Mesothelial cell of epicardium (in vitro differentiated cells): ENCODE measurements at places on chromosomes 16 and 17. TPM values are rescaled to one million over a fixed set of nuclear protein-coding genes. Genes with fewer than 3 reads are reported as not detected.

Gene ZFP3
- total RNA-seq = 0.96 to 1.0 TPM (median 1.00 TPM) in 3 replicates

- no peak for DNase-seq
Observed at GRCh38 chr17:3965118-3965800, 1.0 kb upstream of the ATP2A3 start.

DNA sequence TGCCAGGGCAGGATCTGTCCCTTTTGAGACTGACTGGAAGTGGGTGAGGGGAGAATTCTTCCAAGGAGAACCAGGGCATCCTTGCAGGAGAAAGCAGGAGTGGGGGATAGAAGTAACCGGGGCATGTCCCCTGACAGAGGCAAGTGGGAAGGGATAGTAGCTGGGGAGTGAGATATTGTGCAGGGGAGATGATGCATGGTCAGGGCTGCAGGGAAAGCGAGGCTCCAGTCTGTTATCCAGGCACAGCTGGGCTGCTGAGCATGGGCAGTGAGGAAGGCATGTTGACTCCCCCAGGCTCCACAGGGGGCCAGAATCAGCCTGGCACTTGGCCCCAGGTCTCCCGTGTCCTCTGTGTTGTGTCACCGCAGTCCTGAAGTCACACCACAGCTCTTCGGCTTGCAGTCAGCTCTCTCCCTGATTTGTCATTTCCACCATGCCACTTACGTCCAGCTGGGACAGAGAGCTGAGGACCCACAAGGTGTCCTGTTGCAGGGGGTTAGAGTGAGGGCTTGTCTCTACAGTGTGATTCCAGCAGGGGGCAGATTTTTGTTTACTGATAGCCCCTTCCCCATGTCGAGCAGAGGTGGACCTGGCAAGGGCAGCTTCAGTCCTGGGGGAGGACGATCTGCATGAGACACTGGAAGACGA lies 40.9 kb downstream of the B9D1 start:
- DNase-seq = no peak

- DNase-seq = peak; percentile 44
Observed at GRCh38 chr17:41579484-41580243, 7.0 kb downstream of the KRT14 start.

DNA sequence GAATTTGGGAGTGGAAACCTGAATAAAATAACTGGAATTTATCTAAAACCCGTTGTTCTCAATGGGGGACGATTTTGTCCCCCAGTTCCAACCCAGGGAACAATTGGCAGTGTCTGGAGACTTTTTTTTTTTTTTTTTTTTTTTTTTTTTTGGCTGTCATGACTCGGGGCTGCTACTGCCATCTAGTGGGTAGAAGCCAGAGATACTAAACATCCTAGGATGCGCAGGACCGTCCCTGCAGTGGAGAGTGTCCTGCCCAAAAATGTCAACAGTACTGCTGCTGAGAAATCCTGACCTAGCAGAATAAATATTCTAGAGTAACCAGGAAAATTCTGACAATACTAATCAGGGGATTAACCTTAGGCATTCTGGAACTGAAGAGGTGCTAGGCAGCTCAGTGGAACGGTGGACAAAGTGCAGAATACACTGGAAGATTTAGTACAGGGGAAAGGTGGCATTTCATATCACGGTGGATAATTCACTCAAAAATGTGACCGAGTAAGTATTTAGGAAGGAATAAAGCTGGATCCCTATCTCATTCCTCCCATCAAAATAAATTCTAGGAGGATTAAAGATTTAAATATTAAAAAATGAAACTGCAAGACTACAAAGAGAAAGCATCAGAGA lies 107.6 kb downstream of the SPECC1 start:
- peak; percentile 47 for DNase-seq

Gene PRSS36
- 0.96 to 1.7 TPM (median 1.4 TPM) in 3 replicates for total RNA-seq

DNA sequence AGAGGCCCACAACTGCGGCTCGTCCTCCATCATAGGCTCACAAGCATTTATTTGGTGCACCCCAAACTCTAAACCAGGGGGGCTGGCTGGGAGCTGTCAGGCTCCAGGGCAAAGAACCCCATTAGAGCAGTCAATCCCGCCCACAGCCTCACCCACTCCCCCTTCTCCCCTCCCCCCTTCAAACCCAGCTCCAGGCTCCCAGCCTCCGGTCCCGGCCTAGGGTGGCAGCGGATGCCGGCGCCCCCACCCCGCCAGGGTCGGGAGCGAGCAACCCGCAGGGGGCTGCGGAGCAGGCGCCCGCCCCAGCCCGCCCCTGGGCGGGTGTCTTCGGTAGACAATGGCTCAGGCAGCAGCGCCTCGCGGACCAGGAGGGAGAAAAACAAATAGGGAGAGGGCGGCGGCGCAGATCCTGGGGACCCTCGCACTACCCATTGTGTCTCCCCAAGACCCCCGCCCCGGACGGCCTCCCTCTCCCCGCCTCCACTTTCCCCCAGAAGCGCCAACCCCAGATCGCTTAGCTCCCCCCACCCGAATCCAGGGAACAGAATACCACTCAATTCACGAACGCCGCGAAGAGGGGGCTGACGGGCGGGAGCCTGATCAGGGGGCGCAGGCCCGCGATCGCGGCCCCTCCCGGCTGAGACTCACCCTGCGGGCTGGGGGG lies 572 bp downstream of the FAM171A2 start:
- no peak for DNase-seq

- DNase-seq = no peak
Observed at GRCh38 chr16:57304169-57305061, 19.9 kb upstream of the PLLP start.

GRCh38 chr17:73589363-73589980 lies 54.8 kb downstream of the SDK2 start:
- DNase-seq = no peak

GRCh38 chr17:20218272-20218671 lies 209.1 kb downstream of the SPECC1 start:
- DNase-seq = no peak

GRCh38 chr17:63480192-63480784 lies 3.4 kb downstream of the ACE start:
- DNase-seq = no peak

Gene CFAP119
- 6.0 to 7.4 TPM (median 6.3 TPM) in 3 replicates for total RNA-seq

DNA sequence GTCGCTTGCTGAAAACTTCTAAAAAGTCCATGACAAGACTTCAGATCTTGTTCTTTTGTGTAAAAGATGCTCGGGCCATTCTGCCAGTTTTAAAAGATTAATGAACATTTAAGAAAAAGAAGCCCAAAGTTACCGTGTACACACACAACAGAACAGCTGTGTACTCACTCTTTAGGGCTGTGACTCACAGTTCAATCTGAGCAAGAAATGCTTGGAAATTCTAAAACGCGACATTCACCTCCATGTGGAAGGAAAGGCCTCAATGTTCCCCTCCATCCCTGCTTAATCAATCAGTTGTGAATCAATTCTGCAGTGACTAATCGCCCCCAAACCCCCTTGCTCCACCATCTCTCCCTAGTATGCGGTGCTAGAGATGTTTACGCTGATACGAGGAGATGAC lies 609.9 kb upstream of the SALL1 start:
- no peak for DNase-seq

DNA sequence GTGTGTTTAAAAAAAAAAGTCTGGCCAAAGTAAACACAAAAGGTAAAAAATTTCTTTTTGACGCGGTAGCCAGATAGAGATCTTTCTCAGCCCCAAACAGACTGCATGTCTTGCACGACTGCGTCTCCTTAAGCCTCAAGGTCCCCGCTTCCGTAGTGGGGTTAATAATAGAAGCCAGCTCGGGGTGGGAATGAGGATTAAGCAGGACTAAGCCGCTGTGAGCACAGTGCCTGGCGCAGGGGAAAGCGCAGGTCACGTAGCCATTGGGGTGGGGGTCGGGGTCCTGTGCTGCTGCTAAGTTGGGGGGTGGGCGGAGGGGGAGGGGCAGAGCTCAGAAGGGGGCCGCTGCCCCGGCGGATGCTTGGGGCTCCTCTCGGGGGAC lies 521 bp downstream of the GGA2 start:
- DNase-seq = no peak

Gene TMEM238L
- not detected in 3 replicates for total RNA-seq

- no peak for DNase-seq
Observed at GRCh38 chr16:27313422-27314160, at the start of gene IL4R. TSS of gene IL4R (plus strand) at chr16:27313974. CDS start at chr16:27340204, 26,230 bp downstream.

Gene BCAR1
- total RNA-seq = 87.3 to 95.9 TPM (median 95.1 TPM) in 3 replicates

DNA sequence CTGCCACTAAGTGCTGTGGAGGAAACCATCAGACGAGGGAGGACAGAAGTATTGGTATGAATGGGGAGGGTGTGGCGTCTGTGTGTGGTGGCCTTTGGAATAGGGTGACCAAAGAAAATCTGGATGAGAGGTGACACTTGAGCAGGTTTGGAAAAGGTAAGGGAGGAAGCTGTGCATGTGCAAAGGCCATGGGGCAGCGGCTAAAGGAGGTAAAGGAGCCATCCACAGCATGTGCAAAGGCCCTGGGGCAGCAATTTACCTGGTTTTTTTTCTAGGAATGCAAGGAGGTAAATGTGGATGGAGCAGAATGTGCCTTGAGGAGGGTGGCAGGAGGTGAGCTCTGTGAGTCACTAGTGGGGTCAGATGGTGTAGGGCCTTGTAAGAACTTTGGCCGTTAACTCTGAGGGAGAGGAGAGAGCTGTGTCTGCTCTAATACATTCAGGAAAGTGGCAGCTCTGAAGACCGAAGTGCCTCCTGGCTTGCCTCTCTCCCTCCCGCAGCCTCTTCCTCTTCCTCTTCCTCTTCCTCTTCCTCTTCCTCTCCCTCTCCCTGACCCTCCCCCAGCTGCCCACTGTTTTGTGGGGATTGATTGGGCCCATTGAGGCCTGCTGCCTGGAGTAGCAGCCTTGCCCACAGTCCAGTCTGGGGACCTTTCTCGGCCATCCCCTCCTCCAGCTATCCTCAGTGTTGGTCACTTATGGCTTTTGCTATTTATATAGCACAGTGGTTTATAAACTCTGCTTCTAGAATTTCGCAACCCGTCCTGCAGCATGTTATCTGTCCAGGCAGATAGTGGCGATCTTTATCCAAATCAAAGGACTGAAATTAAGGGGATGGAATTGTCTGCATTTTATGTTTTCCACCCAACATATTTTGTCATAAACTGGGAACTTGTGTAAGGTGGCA lies 38.7 kb downstream of the CMIP start:
- DNase-seq = no peak

Gene RASL10B
- 19.3 to 20.5 TPM (median 20.1 TPM) in 3 replicates for total RNA-seq

- DNase-seq = no peak
Observed at GRCh38 chr17:58506354-58507080, 7.9 kb downstream of the MTMR4 start.
